AG09319 (cell line): ENCODE measurements at places on chromosomes 4 and X.

GRCh38 chr4:4395849-4396627 lies 9.1 kb downstream of the NSG1 start:
- DNase-seq: no peak

- DNase-seq: no peak
Measured at GRCh38 chr4:124947622-124948265, 235.2 kb upstream of the ANKRD50 start.

GRCh38 chrX:110021258-110022022 lies 18.5 kb downstream of the TMEM164 start:
- peak; percentile 56 for DNase-seq

DNA sequence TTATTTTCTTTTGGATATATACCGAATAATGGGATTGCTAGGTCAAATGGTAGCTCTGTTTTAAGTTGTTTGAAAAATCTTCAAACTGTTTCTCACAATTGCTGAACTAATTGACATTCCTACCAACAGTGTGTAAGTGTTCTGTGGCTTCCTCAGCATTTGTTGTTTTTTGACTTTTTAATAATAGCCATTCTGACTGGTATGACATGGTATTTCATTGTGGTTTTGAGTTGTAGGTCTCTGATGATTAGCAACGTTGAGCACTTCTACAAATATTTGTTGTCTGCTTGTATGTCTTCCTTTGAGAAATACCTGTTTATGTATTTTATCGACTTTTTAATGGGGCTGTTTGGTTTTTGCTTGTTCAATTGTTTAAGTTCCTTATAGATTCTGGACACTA lies 680.1 kb upstream of the GRIA3 start:
- DNase-seq: no peak

DNA sequence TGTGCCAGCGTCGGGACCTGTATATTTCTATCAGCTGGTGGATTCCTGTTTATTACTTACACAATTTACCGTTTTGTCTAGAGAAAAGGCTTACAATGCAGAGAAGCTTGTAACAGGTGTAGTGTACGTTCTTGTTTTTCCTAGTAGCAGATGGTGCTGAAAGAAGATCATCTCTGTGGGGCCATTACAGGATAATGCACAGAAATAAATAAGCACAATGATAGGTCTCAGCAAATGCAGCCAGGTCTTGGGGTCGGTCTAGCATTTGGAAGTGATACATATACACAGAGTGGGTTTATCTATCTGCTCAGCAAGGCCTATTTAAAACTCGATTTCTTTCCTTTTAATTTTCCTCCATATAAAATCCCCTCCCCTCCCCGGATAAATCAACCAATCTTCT lies 180.9 kb upstream of the LCORL start:
- DNase-seq: no peak
